ENCODE measurements at places on chromosomes 2 and 18.

GRCh38 chr18:13183790-13184189 is 34.8 kb upstream of the LDLRAD4 start:
- DNase-seq, result no peak

GRCh38 chr2:69572641-69573040 is 70.9 kb downstream of the AAK1 start:
- DNase-seq, result no peak

DNA sequence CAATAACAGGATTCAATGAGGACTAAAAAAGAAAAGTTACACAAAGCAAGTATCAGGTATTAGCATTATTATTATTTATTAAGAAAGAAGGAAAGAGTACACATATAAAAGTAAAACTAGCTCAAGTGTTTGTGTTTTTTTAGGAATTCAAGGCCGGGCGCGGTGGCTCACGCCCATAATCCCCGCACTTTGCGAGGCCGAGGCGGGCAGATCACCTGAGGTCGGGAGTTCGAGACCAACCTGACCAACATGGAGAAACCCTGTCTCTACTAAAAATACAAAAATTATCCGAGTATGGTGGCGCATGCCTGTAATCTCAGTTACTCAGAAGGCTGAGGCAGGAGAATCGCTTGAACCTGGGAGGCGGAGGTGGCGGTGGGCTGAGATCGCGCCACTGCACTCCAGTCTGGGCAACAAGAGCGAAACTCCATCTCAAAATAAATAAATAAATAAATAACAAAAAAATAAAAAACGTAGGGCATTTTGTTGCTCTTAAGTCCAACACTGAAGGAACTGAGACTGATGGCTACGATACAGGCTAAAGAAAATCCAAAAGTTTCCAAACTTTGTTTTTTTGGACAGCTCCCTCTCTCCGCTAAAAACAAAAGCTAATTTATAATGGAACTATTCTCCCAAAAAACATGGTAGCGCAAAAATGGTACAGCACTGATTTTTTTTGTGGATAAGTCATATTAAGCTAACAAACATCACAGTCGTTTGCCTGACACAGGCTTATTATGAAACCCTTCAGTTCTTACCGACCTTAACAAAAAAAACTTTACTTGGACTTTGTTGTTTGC is 1.7 kb downstream of the TRAPPC8 start:
- DNase-seq, result no peak

- DNase-seq, result no peak
Measured at GRCh38 chr2:74863802-74864248, 29.9 kb downstream of the HK2 start.

- DNase-seq, result no peak
Measured at GRCh38 chr2:39099870-39100728, 20.8 kb downstream of the SOS1 start.

GRCh38 chr2:5230855-5231254 is 461.3 kb upstream of the SOX11 start:
- no peak for DNase-seq

DNA sequence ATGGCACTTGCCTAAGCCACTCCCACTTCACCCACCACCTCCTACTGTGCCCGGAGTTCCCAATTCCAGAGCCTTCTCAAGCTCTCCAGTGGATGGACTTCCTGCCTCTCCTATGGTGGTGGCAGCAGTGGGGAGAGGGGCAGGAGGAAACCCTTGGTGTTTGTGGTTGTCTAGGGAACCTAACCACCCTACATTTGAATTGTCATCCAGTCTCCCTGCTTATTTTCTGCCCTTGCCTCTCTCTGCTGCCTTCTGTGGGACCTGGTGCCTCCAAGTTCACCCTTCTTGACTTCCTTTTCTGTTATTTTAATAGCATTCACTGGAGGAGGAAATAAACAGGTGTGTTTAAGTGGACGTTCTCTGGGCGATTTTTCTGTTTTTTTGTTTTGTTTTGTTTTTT is 50.0 kb upstream of the HPCAL1 start:
- DNase-seq, result no peak

Measured in neuronal stem cell (in vitro differentiated cells).